ENCODE measurements at places on chromosomes 1 and 21.

DNA sequence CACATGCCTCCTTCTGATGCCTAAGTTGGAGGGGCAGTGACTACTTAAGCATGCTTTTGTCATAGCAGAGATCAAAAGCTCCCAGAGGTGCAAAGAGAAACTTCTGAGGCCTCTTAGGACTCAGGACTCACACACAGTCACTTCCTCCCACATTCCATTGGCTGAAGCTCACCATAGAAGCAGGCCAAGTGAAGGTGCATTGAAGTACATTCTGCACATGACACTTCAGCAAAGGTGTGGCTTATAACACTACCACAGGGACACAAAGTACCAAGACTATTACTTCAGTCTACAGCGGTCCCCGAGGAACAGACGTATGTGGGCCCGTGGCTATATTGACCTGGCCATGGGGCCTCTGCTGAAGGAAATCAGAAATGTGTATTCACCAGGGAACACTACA is 2.5 kb upstream of the POGK start:
- DNase-seq, result no peak

DNA sequence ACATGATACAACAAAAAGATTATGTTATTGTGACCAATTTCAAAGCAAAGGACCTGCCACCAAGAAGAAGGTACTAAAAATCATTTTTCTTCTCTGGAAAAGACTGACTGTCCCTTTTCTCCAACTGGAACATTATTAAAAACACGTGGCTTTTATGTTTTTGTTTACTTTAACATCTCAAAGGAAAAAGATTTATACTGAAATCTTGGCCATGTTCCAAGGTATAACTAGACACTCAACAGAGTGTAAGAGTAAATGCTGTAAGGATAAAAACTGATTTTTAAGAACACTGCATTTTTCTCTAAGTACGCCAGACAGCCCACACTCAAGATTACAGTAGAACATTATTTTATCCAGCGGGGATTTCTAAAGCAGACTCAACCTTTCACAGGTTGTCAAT is 62.1 kb downstream of the BRWD1 start:
- no peak for DNase-seq

DNA sequence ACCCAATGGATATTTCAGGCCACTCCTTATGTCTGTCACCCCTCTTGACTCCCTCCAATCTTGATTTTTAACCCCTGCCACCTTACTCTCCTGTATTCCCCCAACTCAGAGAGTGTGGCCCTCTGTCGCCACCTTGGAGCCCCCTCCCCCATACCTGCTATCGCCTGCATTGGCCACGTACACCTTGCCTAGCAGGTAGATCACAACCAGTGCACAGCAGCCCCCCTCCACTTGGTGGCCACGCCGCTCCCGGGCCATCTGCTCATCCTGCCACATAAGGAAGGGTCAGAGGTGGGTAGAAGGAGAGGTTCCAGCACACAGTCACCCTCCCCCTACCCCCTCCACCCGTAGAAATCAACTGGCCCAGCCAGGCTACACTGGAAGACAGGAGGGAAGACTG is 2.9 kb downstream of the PPM1J start:
- no peak for DNase-seq

DNA sequence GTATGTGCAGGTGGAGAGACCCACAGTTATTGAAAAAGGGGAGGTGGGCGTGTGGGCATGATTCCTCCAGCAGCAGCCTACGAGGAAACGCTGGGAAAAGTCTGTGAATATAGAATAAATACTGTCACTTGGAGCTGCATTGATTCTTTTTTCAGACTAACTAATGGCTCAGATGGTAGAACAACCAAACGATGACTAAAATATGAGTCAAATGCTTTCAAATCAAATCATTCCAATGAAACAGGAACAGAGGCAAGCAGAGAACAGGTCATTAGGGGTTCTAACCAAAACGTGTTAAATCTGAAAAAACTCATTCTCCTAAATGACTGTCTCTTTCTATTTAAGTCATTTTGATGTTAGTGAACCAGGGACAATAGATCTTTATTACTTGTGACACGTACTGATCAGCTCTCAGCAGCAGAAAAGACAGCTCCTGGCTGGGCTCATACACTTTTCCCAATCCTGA is 35.1 kb upstream of the SEC16B start:
- no peak for DNase-seq

GRCh38 chr1:84996846-84997666 is at the start of gene MCOLN2:
MCOLN2 (minus strand) TSS chr1:84997113; CDS start chr1:84996872, 241 bp downstream.
- peak; percentile 46 for DNase-seq

GRCh38 chr1:109266965-109267364 is 16.0 kb downstream of the PSRC1 start:
- no peak for DNase-seq

DNA sequence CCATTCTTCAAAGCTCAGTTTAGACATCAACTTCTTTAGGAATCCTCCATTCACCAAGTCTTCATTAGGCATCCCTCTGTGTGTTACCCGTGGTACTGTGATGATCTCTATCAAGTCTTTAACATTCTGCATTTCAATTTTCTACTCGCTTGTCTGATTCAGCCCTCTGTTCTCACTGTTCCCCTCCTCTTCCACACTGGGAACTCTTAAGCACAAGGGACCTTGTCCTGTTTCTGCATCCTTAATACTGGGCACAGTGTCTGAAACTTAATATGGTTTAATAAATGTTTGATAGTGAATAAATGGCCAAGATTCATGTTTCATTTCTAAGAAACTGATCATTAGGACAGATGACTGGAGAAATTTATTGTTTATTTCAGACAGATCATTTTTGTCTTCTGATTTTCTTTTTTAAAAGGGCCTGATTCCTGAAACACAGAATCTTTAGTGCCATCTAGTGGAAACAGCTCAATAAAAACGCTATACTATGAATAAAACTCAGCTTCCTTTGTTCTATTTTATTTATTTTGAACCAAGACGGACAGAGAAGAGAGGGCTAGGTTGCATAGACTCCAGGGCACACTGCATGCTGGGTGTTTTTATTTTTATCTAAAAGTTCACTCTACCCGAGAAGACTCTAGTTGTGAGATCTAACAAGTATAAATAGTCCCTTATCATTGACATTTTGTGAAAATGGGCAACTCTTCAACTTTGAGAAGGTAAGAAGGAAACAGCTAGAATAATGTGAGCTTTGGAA is 7.0 kb upstream of the TRIM45 start:
- DNase-seq, result no peak
